NCI-H1048 (cell line): ENCODE measurements at places on chromosomes 11 and 22.
A peak's percentile ranks its signal among the peaks of the same experiment; 100 is the strongest.

GRCh38 chr11:67584205-67584880, 731 bp downstream of the GSTP1 start:
- DNase-seq, result no peak

DNA sequence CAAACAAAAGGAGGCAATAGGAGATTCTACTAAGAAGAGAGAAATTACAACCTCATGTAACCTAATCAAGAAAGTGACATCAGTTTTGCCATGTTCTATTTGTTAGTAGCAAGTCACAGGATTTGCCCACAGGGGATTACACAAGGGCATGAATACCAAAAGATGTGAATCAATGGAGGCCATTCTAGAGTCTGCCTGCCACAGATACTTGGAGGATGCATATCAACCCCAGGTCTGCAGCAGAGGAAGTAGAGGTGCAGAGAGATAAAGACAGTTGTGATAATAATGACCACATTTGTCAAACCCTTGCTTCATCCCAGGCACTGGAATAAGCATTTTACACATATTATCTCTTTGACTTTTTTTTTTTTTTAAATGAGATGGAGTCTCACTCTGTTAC, 2.4 kb upstream of the ASCC2 start:
- DNase-seq, result no peak

- no peak for DNase-seq
These were observed 380.7 kb downstream of the MN1 start for GRCh38 chr22:27420817-27421361.

- no peak for DNase-seq
These were observed 18.3 kb downstream of the CYTH4 start for GRCh38 chr22:37300551-37301017.

GRCh38 chr11:44819346-44819745, 92.6 kb downstream of the TSPAN18 start:
- no peak for DNase-seq

DNA sequence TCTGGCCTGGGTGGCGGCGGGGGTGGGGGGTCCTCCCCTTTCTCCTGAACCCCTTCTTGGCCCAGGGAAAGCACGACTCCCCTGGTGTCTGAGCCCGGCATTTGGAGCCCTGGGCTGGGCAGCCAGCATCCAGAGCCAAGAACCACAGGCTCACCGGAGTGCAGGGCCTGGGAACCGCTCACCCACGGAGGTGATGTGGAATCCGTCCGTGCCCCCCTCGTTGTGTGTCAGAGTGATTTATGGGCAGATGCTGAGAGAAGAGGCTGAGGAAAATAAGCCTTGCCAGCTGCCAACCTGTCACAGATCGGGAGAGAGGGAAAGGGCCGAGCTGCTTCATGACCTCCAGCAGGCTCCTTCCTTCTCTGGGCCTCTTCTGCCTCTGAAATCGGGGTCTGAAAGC, 33.7 kb downstream of the WNT11 start:
- no peak for DNase-seq

DNA sequence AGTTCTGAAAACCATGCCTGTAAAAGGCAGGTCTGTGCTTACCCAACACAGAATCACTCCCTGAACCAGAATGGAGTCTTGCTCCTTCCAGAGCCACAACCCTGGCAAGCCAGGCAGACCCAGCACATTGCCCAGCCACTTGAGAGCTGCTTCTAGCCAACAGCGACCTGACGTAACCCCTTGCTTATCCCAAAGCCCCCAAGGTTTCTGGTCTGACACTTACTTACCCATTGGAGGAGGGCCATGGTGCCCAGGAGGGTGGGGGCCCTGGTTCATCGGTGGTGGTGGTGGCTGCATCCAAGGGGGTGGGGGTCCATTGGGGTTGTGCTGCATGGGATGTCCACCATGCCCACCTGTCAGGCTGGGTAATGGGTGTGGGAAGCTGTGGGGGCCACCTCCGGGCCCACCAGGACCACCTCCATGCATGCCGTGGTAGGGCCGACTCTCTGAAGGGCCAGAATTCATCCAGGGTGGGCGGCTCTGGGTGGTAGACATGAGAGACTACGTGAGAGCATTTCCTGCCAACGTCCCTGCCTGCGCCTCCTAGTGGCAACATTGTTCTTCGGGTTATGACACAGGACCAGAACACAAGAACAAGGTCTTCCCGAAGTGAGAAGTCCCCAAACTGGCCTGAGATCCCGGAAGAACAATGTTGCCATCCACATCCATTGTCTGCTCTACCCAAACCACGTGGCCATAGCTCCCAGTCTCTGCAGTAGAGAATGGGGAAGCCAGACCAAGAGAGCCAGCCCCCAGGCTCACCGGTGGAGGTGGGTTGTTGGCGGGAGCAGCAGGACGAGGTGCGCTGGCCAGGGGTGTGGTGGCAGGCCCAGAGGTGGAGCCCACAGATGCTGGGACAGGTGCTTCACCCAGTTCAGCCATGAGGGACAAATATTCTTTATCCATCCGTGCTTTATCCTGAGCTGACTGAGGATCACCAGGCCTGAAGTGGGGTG, 7.8 kb upstream of the PYGM start:
- peak; percentile 45 for DNase-seq

GRCh38 chr11:45921561-45922424, 663 bp upstream of the LARGE2 start:
- peak; percentile 36 for DNase-seq

- DNase-seq, result no peak
These were observed 90.5 kb downstream of the BMAL1 start for GRCh38 chr11:13368041-13368446.

- DNase-seq, result no peak
These were observed 20.2 kb downstream of the FOLR3 start for GRCh38 chr11:72155751-72156150.

DNA sequence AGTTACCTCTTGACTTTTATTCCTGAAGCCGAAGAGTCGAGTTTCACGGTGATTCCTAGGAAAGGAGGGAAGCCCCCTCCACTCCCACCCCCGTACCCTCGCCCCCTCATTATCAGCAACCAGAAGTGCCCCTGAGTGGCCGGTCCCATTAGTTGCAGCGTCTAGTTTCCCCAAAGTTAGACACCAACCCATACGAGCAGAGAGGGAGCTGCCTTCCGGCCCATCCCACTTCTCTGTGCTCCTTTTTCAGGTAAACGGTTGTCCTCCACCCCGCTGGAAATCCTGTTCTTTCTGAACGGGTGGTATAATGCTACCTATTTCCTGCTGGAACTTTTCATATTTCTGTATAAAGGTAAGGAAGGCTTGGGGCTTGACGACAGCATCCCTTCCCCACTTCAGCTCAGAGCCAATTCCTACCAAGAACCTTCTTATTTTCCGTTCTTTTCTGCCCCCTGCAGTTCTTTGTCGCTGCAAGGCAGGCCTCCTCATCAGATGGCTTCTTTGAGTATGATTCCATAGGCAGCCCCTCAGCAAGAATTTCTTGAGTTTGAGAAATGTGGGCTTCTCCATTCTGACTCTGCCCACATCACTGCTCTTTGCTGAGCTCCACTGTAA, 701 bp downstream of the TMEM216 start:
- DNase-seq, result no peak

- DNase-seq, result no peak
These were observed 4.5 kb downstream of the DMC1 start for GRCh38 chr22:38565441-38565840.

DNA sequence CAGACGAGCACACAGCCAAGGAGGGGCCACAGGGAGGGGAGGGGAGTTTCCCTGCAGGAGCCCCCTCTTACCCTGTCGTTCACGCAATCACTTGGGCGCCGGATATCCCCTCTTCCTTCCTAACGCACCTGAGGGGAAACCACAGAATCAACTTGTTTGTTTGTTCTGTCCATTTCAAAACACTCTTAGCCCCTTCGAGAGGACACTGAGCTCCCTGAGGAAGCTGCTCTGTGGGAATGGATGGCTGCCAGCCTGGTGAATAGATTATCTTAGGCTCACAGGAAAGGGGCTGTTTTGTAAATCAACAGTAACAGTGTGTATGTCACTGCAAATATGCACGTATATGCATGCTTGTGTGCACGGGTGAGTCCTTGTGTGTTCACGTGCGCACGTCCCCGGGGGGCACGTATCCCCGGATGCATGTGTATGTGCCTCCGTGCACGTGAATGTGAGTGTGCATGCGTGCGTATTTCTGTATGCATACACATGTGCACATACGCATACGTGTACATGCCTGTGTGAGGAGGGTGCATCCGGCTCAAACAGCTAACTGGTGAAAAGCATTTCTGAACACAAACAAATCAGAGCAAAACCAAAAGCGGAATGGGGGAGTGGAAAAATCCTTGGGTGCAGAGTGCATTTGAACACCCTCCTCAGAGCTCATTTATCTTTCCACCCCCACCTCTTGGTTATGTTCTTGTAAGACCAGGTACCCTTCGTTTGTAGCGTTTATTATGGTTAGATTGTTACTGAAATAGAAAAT, 7.2 kb downstream of the ARSA start:
- no peak for DNase-seq

- DNase-seq, result no peak
These were observed 5.4 kb downstream of the SMDT1 start for GRCh38 chr22:42084874-42085273.

DNA sequence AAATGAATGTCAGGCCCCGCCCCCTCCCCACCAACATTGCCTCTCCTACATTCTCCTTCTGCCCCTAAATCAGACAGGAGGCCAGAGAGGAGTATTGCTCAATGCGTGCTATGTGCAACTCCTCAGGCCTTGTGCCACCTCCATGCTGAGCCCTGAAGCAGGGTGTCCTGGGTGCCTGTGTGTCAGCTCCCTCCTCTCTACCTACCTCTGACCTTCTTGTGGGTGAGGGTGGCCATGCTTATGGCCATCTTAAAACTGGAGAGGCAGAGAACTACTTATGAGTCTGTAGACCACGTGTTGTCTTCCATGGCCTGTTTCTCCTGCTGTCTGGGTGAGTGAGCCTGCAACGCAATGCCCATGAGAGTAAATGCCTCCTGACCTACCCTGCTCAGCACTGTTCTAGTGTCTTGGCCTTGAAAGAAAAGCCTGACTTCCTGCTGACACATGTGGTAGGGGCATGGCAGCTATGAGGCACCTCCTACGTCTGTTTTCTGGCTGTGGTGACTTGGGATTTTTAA, 10.5 kb downstream of the MCAM start:
- DNase-seq, result no peak

- DNase-seq, result no peak
These were observed 305.7 kb downstream of the BLID start for GRCh38 chr11:121810291-121810690.

DNA sequence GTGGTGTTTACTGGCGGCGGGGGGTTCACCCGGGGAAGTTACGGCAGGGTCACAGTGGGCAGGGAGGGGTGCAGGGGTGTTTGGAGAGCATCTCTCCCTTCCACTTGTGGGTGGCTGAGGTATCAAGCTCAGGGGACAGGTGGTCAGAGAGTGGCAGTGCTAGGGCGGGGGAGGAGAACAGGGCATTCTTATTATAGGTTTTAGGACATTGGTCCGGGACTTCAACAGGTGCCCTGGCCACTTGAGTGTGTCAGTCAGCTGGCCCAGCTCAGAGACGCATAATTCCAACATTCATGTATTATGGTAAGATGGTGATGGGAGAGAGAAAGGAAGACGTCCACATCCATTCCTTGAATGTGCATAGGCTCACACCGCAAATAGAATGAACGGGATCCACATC, 101.7 kb downstream of the TEAD1 start:
- DNase-seq, result no peak
